Stimulated activated CD4-positive, alpha-beta T cell treated with anti-CD3 and anti-CD28 coated beads, Interleukin-4, amount 100 ng/mL, for 48 hours (primary cell): ENCODE measurements at places on chromosomes 1 and 21.

GRCh38 chr1:25666460-25666859 is 49.9 kb downstream of the MAN1C1 start:
- no peak for DNase-seq

GRCh38 chr1:218863987-218864386 is 309.7 kb upstream of the LYPLAL1 start:
- no peak for DNase-seq

- no peak for DNase-seq
Observed at GRCh38 chr1:224488806-224489499, 54.4 kb upstream of the WDR26 start.

DNA sequence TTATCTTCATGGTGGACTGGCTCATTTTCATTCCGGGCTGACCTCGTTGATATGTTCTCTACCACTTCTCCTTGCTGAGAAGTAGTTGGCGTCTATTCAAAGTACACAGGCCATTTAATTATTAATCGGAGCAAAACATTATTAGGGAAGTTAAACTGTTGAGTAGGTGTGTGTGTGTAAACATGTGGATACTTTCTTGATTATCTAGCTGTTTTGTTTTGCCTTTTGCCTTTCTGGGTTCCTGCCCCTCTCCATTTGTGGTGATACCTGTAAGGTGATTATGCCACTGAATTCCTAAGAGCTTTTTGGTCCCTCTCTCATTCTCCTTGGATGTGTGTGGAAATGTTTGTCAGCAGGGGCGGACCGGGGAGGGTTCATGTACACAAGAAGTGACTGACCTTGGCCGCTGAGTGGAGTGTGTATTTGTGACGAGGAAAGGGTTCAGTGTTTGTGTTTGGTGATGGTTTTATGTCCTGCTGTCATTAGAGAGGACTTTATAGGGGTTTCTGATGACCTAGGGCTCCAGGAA is 56.6 kb upstream of the PPP2R5A start:
- DNase-seq: no peak

DNA sequence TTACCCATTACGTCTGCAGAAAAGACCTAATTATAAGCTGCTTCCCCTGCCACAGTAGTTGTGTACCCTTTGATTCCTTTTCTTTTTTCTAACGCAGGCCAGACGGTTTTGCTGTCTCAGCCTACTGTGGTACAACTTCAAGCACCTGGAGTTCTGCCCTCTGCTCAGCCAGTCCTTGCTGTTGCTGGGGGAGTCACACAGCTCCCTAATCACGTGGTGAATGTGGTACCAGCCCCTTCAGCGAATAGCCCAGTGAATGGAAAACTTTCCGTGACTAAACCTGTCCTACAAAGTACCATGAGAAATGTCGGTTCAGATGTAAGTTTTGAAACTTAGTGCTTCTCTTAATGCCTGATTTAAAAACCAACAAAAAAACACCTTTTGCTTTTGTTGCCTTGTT is 35.8 kb downstream of the ATF6 start:
- no peak for DNase-seq

GRCh38 chr1:239954836-239955235 is 136.8 kb upstream of the FMN2 start:
- DNase-seq: no peak

- no peak for DNase-seq
Observed at GRCh38 chr1:28782011-28782410, 30.0 kb upstream of the OPRD1 start.

DNA sequence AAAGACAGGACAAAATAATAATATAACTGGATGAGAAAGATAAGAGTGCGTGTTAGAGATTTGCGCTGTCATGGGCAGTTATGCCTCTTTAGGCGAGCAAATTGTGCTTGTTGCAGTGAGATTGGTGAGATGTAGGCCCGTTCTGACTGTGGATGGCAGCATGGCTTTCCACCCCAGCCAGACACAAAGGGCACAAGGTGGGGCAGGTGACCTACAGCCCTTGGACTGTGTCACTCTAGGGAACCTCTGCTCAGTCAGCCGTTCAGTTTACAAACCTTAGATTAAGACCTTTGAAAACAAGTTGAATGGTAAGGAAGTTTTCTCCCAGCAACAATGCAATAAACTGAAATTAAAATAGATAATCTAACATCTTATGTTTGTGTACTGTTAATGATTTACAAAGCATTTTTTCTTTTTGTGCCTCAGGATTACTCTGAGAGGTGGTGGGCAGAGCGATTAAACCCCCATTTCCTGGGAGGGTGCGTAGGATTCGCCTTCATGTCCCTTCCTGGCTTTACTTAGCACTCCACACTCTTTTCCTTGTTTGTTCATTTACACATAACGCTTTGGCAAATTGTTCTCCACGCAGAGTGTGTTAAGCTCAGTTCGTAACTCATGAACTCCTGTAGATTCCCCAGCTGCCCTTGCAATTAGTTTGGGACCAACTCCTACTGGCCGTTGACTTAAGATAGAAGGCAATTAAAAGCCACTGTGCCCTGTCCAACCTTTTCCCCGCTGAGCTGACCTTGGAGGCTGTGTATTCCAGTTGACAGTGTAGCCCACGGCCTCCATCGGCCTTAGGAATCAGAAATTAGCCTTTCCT is 58.1 kb upstream of the IGSF5 start:
- DNase-seq: no peak

GRCh38 chr1:205270271-205270670 is 42.5 kb downstream of the TMCC2 start:
- no peak for DNase-seq

GRCh38 chr1:9774712-9775679 is 48.8 kb downstream of the CLSTN1 start:
- no peak for DNase-seq

GRCh38 chr21:34857874-34858273 is 189.1 kb downstream of the CLIC6 start:
- DNase-seq: no peak

DNA sequence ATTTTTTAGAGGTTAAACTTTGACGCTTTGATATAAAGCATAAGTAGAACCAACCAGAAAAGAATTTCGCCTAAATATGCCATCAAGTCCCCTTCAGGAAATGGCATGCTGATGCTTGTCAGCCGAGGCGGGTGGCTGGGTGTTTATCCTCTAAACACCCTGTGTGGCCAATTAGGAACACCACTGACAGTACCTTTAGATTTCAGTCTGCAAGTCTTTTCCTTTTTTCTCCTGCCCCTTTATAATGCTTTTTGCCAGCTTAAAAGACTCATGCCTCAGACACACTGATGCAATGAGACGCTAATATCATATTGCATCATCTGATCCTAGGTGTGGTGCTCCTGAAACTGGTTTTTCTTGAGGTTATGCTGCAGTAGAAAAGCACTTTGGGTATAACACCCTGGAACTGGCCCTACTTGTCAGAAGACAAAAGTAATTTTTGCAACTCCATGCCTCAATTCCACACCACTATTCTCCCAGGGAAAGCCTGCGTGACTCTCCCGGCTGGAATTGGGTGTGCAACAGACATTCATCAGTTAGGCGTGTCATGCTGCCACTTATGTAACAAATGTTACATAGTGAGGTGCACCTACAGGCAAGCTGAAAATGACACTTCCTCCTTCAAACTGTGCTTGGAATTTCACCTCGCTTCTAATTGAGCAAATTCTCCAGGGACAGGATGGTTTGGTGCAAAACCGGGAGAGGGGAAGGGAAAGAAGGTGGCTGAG is 2.0 kb upstream of the RCC2 start:
- DNase-seq: no peak

- DNase-seq: no peak
Observed at GRCh38 chr1:79899914-79900313, 893.4 kb upstream of the ADGRL4 start.

DNA sequence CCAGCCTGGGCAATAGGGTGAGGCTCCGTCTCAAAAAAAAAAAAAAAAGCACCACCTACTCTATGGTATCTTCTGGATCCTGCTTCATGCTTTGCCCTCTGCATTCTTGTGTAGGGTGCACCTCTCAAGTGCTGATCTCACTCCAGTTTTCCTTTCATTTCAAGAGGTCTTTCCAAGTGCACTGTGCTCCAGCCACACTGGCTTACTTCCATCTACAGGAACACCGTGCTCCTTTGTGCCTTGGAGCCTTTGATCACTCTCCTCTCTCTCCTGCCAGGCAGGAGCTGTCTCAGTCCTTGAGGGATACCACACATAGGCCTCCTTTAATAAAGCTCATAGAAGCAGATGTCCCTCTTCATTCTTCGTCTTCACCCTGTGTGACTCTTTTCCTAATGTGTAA is 55.4 kb upstream of the GREM2 start:
- DNase-seq: no peak

DNA sequence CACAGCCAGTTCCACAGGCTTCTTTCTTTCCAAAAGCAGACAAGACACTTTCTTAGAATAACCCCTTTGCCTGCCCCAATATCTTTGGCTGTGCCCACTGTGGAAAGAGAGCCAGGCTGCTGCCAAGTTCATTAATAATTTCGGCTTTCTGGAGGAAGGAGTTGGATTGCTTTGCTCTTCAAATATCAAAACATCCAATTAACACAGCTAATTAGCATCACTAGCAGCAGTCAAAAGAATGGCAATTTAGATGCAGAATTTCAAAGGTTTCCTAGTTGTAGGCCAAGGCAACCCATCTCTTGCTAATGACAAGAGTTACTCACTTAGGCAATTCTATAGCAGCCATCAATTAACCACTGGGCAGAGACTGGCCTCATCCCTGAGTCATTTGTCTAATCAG is 91.0 kb upstream of the SPATA6 start:
- DNase-seq: no peak

DNA sequence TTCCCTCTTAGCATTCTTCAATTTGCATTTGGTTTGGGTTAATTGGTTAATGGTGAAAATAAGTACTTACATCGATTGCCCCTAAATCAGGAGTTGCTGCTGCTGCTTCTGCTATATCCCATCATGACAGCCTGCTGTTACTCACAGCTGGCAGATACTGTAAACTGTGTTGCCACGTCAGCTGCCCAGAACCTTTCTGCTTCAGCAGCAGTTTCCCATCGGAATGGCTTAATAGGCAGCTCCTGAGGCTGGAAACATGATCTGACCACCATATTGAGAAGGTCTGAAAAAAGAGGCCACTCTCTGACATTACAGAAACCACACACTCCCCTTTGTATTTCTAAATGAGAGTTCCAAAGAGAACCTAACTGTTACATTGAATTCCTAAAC is 14.3 kb upstream of the SEC16B start:
- no peak for DNase-seq

- no peak for DNase-seq
Observed at GRCh38 chr1:29356663-29357062, 120.3 kb downstream of the PTPRU start.

DNA sequence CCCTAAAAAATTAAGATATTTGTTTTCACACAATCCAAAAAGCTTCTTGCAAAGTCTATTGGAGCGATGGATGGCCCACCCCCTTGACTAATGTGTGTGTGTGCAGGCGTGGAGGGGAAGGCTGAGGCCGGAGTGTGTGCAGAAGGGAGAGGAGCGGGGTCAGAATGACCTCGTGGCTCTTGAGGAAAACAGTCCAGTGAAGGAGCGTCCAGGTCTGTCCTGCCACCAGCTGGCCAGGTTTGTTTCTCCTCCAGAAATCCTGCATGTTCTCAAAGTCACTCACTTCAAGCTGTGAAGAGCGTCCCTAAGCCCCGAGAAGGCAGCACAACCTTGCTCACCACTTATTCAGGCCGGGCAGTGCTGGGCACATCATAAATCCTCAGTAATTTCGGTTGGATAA is 69.5 kb upstream of the SSX2IP start:
- no peak for DNase-seq

DNA sequence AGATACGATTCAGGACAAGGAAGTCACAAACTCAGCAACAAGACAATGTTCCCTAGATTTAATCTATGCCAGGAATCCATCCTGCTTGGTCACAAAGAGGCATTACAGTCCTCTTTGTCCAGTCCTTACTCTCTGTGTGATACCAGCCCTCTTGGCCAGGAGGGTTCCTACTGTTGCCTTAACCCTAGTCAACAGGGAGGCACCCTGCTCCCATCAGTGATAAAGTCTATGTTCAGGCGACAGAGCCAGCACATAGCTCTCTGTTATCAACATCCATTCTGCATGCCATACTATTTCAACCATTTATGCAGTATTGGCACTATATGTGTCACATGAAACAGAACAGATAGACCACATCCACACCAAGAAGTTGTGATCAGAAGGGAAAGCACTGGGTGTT is 4.4 kb upstream of the NPL start:
- DNase-seq: no peak

- no peak for DNase-seq
Observed at GRCh38 chr1:156510709-156511108, 10.1 kb upstream of the MEF2D start.

GRCh38 chr21:34243562-34243961 is 120.2 kb upstream of the KCNE2 start:
- peak; percentile 5 for DNase-seq

DNA sequence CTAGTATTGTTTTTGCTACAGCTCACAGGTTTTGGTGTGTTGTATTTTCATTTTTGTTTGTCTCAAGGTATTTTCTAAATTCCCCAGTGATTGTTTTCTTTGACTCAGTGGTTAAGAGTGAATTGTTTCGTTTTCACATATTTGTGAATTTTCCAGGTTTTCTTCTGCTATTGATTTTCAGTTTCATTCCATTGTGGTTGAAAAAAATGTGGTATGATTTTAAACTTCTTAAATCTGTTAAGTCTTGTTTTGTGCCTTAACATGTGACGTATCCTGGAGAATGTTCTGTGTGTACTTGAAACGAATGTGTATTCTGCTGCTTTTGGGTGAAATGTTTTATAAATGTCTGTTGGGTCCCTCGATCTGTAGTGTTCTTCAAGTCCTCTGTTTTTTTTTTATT is 117.9 kb downstream of the KIF26B start:
- DNase-seq: no peak

GRCh38 chr1:93764366-93764750 is 82.7 kb upstream of the BCAR3 start:
- DNase-seq: no peak

- DNase-seq: no peak
Observed at GRCh38 chr1:11158720-11159321, 30.3 kb upstream of the ANGPTL7 start.

- peak; percentile 99 for DNase-seq
Observed at GRCh38 chr1:43358746-43359693, at the start of gene CDC20. Gene CDC20 (plus strand): TSS chr1:43358981. CDS start chr1:43359216, 235 bp downstream.

- no peak for DNase-seq
Observed at GRCh38 chr1:41806472-41807155, 112.1 kb downstream of the HIVEP3 start.

- DNase-seq: no peak
Observed at GRCh38 chr1:93076268-93076667, 2.8 kb upstream of the MTF2 start.

- no peak for DNase-seq
Observed at GRCh38 chr1:91712393-91712792, 173.6 kb downstream of the TGFBR3 start.

GRCh38 chr1:220950576-220950975 is 71.3 kb downstream of the HLX start:
- no peak for DNase-seq

DNA sequence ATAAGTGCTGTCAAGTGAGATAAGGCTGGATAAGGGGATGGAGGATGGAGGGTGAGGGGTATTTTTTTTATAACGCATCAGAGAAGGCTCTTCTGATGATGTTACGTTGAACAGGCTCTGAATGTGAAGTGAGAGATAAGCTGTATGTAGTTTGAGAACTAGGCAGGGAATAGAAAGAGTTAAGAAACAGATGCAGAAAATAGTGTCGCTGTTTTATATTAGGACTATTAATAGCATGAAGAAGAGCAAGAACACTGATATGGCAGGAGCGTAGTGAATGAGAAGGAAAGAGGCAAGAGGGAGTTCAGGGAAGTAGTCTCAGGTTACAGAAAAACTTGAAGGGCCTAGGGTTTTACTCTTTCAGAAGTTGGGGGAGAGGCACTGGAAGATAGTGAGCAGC is 59.8 kb downstream of the GPR88 start:
- DNase-seq: no peak
